ENCODE measurements at places on chromosomes 3 and 15.
A peak's percentile ranks its signal among the peaks of the same experiment; 100 is the strongest.

- no peak for DNase-seq
Measured at GRCh38 chr15:69973880-69974279, 123.8 kb downstream of the TLE3 start.

GRCh38 chr3:45199837-45200648, 26.0 kb downstream of the TMEM158 start:
- DNase-seq: no peak

DNA sequence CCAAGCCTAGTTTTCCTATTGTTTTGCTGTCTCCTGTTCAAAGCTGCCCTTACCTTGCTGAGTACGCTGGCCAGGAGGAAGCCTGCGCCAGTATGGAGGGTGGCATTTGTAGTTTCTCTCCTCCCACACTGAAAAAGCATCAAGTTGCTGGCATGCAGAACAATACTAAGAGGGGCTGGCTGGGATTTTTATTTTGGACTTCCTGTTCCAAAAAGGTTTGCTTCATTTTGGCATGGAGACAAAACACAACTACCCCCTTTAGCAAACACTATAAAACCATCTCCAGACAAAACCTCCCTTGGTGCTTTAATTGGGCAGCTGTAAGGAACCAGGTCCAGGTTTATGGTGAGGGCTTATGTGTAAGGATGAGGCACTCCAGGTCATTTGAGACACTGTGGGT, 457.6 kb downstream of the PDCD6IP start:
- DNase-seq: no peak

GRCh38 chr3:4741106-4741403, 238.2 kb upstream of the BHLHE40 start:
- DNase-seq: no peak

DNA sequence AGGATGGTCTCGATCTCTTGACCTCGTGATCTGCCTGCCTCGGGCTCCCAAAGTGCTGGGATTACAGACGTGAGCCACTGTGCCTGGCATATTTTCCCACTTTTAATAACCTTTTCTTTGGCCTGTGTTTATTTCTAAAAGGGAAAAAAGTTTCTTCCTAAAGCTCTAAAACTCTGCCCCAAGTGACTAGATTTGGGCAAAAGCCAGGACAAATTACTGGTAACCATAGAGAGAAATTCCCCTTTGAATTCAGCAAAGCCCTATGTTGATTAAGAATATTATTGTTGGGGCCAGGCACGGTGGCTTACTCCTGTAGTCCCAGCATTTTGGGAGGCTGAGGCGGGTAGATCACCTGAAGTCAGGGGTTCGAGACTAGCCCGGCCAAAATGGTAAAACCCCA, 11.5 kb upstream of the TRPM7 start:
- no peak for DNase-seq

DNA sequence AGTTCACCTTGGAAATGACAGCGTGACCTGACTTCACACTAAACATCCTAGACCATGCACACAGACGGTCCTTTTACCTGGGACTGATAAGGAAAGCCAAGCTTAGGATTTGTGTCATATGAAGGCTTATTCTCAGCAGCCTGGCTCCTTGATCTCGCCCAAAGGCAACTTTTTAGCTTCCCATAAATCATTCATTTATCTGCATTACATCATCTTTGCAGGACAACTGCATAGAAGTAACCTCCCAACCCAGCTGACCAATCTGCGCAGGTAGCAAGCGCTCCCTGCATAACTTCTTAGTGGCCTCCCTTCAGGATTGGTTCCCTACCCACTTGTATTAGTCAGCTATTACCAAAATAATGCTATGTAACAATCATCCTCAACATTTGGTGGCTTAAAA, 389.9 kb upstream of the PROK2 start:
- no peak for DNase-seq

- DNase-seq: no peak
Measured at GRCh38 chr3:108806316-108806715, 16.3 kb upstream of the TRAT1 start.

DNA sequence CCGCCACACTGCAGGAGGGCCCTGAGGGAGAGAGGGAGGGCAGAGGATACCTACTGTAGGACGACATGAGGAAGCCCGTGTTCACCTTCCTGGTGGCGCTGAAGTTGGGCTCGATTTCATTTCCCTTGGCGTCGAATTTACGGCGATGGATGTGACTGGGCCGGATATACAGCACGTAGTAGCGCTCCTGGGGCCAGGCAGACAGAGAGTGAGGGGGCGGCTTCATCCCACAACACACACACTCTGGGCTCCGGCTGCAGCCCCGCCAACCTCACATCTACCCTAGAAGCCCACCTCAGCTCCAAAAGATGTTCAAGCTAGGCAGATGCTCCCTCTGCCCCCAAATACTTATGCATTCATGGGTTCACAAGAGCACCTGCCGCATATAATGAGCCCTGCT, 4.5 kb downstream of the ARPIN start:
- no peak for DNase-seq

DNA sequence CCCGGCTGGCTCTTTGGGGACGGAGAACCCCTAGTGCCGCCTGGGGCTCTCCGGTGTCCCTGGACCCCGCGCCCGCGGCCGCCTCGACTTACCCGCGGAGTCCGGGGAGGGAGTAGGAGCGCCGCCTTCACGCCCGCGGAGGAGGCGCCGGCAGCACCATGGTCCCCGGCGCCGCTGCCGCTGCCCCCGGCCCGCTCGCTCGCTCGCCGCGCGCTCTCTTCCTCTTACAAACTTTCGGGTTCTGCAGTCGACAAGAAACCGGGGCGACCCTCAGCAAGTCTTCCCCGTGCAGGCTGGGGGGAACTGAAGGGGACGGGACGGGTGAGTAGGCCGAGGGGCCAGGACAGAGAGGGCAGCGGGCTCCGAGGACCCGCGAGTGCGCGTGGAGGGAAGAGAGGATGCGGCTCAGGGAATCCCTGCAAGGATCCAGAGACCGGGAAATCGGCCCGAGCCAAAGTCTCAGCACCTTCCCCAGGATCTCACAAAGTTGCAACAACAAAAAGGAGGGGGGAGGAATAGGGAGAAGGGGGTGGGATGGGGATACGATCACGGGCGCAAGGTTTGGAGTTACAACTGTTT, 2.0 kb downstream of the FOXP1 start:
- DNase-seq: peak; percentile 10

DNA sequence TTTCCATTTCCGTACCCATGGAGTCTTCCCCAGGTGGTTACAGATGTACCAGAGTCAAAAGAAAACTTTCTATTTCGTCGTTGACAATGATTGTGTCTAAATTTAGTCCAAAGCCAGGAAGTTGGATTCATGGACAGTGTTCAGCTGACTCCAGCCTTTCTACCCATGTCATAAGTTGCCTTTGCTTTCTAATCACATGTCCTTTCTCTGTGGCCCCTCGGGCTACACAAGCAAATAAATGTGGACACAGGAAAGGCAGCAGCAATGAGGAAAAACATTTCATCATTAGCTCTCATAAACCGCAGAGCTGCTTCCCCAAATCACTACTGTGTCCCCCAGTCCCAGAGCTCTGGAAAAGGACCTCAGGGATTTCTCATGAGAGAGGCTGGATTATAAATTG, 82.0 kb downstream of the USF3 start:
- DNase-seq: no peak

DNA sequence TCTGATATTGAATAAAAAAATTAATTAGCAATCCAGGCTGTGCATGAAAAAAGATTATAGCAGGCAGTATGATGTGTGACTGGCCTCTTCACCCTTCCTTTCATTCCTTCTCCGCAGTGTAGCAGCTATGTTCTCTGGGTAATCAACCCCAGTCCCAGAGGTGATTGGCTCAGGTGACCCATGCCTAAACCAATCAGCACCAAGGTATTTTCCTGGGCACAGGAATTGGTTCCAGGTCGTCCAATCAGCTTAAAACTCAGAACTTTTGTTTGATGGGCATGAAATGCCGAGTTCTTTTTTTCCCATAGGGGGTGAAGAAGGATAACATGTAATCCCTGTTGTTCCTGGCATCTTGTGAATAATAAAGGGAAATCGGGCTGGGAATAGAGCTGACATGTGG, 5.8 kb upstream of the BNC1 start:
- DNase-seq: no peak

DNA sequence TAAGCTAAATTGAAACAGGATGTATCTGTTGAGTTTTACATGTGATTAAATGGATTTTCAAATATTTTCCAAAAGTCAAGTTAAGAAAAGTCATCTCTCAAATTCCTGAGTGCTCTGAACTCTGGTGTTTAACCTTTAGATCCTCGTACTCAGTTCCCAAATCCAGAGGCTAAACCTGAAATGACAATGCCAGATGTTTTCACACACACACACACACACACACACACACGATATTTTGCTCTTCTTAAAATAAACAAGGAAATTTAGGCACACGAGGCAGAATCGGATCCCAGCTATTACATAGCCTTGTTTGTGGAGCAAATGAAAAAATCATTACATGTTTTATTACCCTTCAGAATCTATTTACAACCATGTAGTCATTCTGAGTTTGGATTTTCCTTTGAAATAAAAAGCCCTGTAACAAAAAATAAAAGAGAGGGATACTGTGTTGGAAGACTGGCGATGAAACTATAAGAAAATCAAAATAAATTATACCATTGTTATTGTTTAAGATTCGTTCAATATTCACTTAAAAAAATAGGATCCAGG, 20.6 kb upstream of the UBE2E1 start:
- no peak for DNase-seq

GRCh38 chr3:151946606-151947005, 73.2 kb downstream of the SUCNR1 start:
- no peak for DNase-seq

DNA sequence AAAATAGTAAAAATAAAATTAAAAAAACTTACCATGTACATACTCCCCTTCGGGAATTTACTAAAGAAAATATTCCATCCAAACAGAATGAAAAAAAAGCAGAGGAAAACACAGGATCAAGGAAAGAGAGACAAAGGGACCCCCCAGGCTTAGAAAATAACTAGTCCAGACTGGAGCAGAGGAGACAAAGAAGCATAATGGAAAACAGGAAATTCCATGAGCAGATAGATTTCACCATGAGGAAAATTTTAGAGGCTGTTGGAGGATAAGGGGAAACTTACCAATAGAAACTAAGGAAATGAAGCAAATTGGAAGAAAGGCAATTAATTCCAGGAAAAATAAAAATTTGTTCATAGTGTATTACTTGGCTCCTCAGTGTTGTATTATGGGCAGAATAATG, 36.7 kb downstream of the SLC27A2 start:
- no peak for DNase-seq

DNA sequence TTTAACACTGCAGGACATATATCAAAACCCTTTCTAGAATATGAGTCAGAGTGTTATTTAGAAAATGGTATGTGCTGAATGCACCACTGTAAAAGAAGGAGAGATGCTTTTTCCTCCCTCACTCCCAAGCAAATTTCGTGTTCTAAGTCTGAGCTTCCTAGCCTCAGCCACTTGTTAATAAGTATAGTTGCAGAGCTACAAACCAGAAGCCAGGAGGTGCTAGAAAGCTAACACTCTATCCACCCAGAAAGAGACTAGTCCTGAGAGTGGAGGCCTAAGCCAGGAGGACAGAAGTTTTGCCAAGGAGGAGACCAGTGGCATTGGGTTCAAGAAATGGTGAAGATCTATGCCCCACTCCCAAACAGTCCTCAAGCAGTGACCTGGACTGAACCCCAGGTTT, 40.5 kb upstream of the GYG1 start:
- no peak for DNase-seq

GRCh38 chr3:87209111-87209510, 18.0 kb upstream of the CHMP2B start:
- no peak for DNase-seq

DNA sequence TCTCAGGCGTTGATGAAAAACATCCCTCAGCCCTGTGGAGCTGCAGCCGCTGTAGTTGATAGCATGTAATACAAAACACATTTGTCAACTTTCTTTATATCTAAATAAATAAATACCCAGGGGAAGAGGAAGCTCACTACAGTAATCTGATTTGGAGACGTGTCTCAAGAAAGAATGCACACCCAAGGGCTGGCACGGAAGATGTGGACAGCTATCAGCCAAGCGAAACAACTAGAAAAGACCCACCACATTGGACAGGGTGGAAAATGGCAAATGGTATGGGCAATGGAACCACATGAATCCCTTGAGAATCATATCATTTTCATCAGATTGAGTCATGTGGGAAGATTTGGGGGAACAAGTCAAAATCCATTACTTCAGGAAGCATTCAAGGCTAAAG, 43.1 kb upstream of the ALDH1A3 start:
- DNase-seq: no peak

- DNase-seq: no peak
Measured at GRCh38 chr15:81155375-81156218, 21.5 kb downstream of the CFAP161 start.

- DNase-seq: no peak
Measured at GRCh38 chr15:68143785-68144184, 61.3 kb downstream of the CALML4 start.

- no peak for DNase-seq
Measured at GRCh38 chr3:183265157-183265642, 12.1 kb downstream of the B3GNT5 start.

DNA sequence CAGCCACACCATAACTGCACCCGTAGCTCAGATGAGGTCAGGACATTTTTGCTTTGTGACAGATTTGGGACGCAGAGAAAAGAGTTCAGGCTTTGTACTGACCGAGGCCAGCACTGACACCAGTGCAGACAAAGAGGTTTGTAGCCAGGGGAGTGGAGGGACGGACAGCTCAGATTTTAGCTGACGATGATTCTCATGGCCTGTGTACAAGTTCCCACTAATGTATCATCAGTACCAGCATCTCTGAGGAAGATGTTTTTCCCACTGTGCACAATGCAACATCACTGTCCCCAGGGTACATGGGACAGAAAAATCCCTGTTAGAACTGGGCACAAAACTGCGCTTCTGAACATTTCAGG, 112.7 kb downstream of the SLCO3A1 start:
- DNase-seq: no peak

GRCh38 chr3:195025056-195025883, 245.7 kb downstream of the XXYLT1 start:
- no peak for DNase-seq

GRCh38 chr15:100771746-100772145, 107.9 kb upstream of the ALDH1A3 start:
- no peak for DNase-seq

DNA sequence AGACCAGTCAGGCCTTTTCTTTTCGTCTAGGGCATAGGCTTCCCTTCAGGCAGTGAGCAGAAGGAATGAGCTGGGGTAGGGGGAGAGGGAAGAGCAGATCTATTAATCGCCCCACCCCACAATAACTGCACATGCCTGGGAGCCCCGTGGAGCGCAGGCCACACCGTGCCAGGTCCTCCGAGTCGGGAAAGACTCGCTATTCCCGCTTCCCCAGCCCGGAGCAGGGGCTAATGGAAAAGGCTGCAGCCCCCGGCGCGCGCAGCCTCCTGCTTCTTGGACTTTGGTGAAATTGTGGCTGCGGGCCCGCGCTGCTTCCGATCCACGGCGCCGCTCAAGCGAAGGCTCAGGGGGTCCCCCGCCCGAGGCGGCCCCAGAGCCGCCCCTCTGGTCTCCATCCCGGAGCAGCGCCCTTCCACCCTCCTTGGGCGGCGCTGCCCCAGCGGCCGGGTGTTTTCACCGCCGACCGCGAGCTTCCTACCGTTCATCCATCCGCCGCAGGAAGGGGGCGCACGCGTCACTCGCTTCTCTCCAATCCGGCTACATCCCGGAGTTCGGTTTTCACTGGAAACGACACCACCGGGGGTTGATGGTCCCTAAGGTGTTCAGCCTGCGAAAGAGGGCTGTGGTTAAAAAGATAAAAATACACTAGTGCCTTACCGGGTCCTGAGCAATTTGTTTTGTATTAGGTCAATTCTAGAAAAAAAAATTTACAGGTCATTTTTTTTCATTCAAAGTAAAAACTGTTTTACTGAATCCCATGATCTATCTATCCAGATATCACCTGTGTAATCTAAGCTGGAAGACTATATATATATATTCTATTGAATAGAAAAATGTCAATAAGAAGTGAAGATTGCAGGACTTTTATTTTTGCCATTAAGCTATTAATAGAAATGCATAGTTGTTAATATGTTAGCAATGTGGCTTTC, 4.4 kb upstream of the SYNM start:
- DNase-seq: peak; percentile 15

Measured in activated gamma-delta T cell (primary cell).